CD8-positive, alpha-beta T cell (primary cell): ENCODE measurements at places on chromosomes 7 and 10.

- peak; percentile 93 for DNase-seq
Observed at GRCh38 chr7:36784991-36785940, 61.0 kb upstream of the AOAH start.

GRCh38 chr7:155206318-155207020 lies 91.2 kb upstream of the INSIG1 start:
- peak; percentile 57 for DNase-seq

GRCh38 chr7:20438694-20439376 lies 108.1 kb downstream of the ITGB8 start:
- DNase-seq: no peak

DNA sequence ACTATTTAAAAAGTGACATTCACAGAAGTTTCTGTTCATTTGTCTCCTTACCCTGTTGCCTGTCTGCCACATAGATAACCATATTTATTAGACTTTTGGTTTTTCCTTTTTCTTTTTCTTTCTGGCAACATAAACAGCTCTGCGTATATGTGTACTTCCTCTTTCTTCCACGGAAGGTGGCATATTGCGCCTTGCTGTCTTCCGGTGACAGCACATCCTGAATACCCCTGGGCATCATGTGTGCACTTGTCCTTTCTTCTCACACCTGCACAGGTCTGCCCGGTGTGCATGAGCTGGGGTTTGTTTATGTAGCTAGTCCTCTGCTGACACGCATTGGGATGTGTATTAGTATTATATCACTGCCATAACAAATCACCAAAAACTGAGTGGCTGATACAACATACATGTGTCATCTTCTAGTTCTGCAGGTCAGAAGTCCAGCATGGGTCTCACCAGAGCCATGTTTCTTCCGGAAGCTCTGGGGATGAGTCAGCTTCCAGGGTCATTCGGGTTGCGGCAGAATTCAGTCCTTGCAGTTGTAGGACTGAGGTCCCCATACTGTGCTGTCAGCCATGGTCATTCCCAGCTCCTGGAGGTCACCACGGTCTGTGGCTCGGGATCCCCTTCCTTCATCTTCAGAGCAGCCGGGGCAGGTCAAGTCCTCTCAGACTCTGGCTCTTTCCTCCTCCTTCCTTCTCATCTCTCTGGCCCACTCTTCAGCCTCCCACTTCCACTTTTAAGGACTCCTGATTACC lies 596.0 kb upstream of the FOXK1 start:
- DNase-seq: no peak

- DNase-seq: no peak
Observed at GRCh38 chr7:46680147-46680546, 759.1 kb upstream of the IGFBP3 start.

- no peak for DNase-seq
Observed at GRCh38 chr7:154744256-154744860, 258.6 kb downstream of the PAXIP1 start.

GRCh38 chr7:107909445-107909844 lies 18.5 kb downstream of the DLD start:
- no peak for DNase-seq

DNA sequence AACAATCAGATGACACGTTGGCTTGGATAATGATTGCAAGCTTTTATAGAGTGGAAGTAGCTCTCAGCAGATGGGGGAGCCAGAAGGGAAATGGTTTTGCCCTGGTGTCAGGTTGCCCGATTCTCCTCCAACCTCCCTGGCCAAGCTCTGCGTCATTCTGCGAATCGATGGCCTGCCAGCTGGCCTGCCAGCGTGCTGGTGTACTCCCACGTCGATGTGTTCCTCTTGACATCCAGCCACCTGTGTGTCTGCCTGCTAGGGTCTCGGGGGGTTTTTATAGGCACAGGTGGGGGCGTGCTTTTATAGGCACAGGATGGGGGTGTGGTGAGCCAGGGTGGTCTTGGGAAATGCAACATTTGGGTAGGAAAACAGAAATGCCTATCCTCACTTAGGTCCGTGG lies 4.6 kb downstream of the NET1 start:
- no peak for DNase-seq

DNA sequence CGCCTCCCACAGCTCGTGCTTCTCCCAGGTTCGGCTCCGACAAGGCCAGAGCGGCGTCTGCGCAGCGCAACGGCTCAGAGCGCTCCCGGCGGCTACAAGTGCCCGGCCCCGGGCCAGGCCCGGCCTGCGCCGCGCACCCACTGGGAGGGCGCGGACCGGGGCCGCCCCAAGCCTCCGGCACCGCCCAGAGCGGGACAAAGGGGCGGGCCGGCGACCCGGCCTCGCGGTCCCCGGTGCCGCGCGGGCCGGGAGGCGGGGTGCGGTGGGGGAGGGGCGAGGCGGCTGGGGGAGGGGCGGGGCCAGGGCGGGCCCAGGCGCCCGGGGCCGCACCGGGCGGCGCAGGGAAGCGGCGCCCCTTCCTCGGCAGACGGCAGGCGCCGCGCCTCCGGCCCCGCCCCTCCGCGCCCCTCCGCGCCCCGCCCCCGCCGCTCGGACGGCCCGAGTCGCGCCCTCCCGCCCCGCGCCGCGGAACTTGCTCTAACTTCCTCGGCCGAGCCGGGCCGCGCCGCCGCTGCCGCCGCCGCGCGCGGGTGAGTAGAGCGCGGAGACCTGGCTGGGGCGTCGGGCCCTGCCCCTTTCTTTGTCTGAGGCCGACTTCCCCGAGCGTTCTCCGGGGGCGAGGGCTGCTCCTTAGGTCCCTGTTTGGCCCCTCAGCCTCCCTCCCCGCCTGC lies at the start of gene TSPAN14:
TSPAN14 (plus strand) TSS at position 469 of the 671 bp plus-strand sequence. CDS start 34,924 bp downstream, outside the sequence.
- DNase-seq: peak; percentile 62

DNA sequence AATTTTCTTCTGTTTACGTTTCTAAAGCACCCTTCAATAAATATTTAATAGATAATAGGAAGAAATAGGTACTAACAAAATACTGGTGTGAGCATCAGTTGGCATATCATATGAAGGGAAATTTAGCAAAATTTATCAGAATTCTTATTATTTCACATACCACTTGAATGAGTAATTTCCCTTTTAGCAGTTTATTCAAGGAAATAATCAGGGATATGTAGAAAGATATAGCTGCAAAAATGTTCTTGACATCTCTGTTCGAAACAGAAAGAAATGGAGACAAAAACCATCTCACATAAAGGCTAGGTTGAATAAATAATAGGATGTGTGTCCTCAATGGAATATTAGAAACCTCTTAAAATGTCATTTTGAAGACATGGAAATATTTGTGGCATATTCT lies 35.8 kb upstream of the PIP4K2A start:
- DNase-seq: no peak

GRCh38 chr10:14742815-14743214 lies 31.9 kb downstream of the FAM107B start:
- no peak for DNase-seq

- DNase-seq: no peak
Observed at GRCh38 chr10:82558014-82558607, 683.1 kb downstream of the NRG3 start.

- no peak for DNase-seq
Observed at GRCh38 chr7:41051535-41051934, 651.4 kb downstream of the INHBA start.

DNA sequence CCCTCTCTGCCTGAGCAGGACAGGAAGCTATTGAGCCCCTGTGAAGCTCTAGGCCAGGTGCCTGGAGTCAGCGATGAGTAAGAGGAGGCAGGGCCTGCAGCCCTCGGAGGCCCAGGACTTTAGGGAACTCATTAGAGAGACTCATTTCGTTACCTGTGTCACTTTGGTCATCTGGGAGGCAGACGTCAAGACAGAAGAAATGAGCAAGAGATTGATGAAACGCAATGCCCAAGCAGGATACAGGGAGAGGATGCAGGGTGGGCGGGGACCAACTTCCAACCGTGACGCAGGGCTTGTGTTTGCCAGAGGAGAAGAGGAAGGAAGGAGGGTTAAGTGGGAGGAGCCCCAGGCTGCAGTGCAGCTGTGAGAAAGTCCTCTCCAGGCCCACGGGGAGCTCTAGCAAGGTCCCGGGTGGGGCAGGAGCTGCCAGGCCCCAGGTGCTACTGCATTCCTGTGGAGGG lies 26.4 kb upstream of the GNA12 start:
- no peak for DNase-seq

- no peak for DNase-seq
Observed at GRCh38 chr7:64893401-64893800, 9.7 kb upstream of the ZNF273 start.

- DNase-seq: no peak
Observed at GRCh38 chr10:80464557-80465450, 10.7 kb downstream of the TSPAN14 start.

DNA sequence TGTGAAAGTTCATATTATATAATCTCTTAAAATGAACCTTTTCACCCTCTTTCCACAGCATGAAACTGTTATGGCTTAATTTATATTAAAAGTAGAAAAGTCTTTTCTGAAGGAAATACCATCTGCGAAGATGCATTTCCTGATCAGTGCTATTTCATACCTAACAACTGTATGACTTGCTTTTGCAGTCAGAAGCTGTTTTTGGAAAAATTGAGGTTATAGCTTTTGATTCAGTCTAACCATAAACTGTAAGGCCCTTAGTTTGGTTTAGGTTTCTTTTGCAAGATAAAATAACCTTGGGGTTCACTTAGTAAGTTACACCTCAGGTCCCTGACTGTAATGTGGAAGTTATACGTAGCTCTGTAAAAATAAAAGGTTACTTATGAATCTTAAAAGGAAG lies 22.7 kb upstream of the PARP12 start:
- DNase-seq: no peak

DNA sequence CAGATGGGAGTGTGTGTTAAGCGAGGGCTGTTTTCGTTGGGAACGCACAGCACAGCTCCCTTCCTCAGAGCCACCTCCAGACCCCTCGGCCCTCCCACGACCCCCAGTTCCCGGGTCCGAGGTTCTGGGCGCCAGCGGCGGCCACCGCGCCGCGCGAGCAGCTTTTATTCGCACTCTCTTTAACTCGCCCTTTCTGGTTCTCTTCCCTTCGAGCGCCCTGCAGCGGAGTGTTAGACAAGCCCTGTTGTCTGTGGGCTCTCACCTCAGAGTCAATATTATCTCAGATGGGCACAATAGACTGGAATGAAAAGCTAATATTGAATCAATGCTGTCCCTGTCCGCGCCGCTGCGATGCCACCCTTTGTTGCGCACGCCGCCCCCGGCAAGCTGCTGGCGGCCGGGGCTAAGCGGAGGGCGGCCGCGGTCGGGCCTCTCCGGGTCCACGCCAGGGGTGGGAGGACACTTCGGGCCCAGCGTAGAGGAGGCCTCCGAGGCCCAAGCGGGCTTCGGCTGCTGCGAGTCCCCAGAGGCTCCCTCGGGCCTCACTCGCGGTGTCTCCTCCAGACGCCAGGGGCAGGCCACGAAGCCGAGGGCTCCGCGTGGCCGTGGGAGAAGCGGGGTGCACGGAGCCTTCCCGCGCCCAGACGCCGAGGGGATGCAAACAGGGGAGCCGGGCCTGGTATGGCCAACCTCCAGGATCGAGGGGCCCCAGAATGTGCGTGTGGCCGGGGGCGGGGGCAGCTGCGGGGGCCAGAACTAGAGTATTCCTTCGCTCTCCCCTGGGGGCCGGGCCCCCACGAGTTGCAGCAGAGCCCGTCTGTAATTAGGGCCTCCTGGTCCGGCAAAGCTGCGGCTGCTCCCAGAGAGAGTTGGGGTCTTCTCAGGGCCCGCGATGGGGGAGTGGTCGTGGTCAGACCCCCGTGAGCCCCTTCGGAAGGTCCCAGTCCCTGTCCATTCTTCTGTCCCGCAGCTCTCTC lies 7.9 kb upstream of the EMX2 start:
- DNase-seq: no peak

DNA sequence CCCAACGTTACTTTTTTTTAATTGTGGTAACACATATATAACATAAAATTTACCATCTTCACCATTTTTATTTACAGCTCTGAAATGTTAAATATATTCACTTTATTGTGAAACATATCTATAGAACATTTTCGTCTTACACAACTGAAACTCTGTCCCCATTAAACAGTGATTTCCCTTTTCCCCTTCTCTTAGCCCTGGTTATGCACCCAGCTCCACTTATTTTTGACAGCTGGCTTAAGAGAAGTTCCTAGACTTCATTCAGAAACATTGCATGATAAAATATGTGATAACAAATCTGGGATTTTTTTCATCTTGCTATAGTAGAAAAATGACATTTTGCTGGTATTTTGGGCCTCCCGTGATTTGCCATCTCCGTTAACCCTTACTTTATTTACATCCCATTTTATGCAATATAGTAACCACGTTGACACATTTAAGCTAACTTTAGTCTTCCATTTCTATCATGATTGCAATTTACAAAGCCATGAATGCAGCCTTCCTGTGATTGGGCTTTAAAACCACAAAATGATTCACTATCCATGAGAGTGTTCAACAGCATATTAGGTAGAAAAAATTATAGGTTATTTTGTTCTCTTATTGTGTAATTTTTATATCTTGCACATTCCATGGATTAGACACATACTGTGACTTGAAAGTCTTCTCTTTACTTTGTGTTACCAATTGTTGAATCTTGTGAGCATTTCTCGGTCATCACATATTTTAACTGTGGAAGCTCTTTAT lies 139.6 kb downstream of the SND1 start:
- DNase-seq: no peak

- peak; percentile 22 for DNase-seq
Observed at GRCh38 chr10:8402576-8402975, 348.1 kb downstream of the GATA3 start.

DNA sequence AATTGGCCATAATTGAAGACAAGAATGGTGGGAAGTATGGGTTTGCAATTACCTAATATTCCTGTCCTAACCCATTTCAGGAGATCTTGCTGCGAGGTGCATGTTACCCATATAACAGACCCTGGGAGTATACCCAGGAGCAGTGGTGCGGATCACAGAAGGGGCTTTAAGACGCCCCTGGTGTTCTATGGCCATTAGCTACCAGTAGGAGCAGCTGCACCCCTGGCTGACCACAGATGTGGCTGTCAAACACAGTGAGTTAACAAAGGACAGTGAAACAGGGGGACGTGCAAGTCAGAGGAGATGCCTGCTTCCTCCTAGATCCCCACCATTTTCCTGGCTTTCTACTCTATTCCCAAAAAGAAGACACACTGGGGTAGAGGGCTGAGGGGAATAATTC lies 25.2 kb downstream of the AOC1 start:
- DNase-seq: no peak

- no peak for DNase-seq
Observed at GRCh38 chr7:1418505-1419309, 40.6 kb downstream of the MICALL2 start.

- DNase-seq: no peak
Observed at GRCh38 chr7:99128076-99128950, 15.6 kb downstream of the SMURF1 start.
